ENCODE measurements at places on chromosomes 2 and 18. TPM values are rescaled to one million over a fixed set of nuclear protein-coding genes. Genes with fewer than 3 reads are reported as not detected.

Gene NLRC4
- 0.98 TPM for total RNA-seq

- DNase-seq: no peak
These were observed 174.1 kb downstream of the EIPR1 start for GRCh38 chr2:3203497-3204019.

- no peak for DNase-seq
These were observed 164.6 kb upstream of the TRIB2 start for GRCh38 chr2:12552092-12552491.

GRCh38 chr2:2022941-2023586 lies 278.7 kb upstream of the PXDN start:
- no peak for DNase-seq

DNA sequence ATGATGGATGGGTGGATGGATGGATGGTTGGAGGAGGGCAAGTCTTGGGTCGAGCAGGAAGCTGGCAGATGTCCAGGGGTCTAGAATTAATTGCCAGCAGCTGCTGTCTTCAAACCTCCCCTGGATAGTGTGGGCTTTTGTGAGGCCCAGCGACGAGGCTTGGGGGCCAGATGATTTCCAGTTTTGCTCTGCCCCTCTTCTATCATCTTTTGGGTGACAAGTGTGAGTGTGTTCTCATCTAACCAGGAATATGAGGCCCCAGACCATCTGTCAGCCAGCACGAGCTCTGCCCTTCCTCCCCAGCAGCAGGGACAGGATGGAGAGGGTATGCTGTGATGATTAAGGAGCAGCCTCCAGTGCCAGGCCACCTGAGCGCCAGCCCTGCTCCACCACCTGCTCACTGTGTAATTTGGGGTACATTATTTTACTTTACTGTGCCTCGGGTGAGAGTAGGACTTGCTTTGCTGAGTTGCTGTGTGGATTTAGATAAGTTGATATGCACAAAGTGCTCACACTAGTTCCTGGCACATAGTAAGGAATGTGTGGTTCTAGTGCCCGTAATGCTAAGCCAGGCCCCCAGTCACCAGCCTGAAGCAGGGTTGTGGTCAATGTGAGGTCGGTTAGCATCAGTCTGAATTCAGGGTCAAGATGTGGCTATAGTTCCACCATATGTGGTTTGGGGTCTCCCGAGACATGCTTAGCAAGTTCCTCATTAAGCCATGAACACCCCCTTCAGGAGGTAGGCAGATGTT lies 251.1 kb downstream of the CYP26B1 start:
- no peak for DNase-seq

DNA sequence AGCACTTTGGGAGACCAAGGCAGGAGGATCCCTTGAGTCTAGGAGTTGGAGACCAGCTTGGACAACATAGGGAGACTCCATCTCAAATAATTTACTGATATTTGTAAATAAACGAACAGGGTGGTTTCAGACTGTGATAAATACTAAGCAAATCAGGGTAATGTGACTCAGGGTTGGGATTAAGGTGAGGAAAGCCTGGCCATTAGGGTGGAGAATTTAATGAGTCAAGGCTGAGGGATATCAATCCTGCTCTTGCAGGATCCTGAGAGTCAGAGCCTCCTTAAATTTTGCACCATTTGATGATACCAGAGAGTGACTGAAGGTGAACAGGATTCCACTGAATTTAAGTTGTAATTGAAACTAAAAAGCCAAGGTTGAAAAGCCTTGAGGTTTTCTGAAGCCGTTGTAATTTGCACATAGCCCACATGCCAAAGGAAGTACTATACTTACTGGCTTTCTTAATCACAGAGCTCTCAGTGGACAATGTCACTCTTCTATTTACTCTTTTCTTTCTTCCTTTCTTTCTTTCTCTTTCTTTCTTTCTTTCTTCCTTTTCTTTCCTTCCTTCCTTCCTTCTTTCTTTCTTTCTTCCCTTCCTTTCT lies 28.6 kb upstream of the AP1S3 start:
- no peak for DNase-seq

Data from activated B cell treated with CpG ODN at 0.5 μM for 24 hours (primary cell).